ENCODE measurements at places on chromosomes 3 and 15. TPM values are rescaled to one million over a fixed set of nuclear protein-coding genes. Genes with fewer than 3 reads are reported as not detected.

MME gene
- 5.4 TPM for polyA plus RNA-seq

TMEM45A gene
- polyA plus RNA-seq = 56.0 TPM

SPINK8 gene
- not detected for polyA plus RNA-seq

AMIGO3 gene
- polyA plus RNA-seq = 3.0 TPM

FBXO40 gene
- polyA plus RNA-seq = 0.61 TPM
